Suppressor macrophage treated with lipopolysaccharide for 4 hours (primary cell): ENCODE measurements at places on chromosomes 3 and 15.

- no peak for DNase-seq
These were observed 160.9 kb upstream of the GALNT15 start for GRCh38 chr3:16013568-16013967.

- no peak for DNase-seq
These were observed 30.5 kb downstream of the DNAJB8 start for GRCh38 chr3:128436214-128436613.

DNA sequence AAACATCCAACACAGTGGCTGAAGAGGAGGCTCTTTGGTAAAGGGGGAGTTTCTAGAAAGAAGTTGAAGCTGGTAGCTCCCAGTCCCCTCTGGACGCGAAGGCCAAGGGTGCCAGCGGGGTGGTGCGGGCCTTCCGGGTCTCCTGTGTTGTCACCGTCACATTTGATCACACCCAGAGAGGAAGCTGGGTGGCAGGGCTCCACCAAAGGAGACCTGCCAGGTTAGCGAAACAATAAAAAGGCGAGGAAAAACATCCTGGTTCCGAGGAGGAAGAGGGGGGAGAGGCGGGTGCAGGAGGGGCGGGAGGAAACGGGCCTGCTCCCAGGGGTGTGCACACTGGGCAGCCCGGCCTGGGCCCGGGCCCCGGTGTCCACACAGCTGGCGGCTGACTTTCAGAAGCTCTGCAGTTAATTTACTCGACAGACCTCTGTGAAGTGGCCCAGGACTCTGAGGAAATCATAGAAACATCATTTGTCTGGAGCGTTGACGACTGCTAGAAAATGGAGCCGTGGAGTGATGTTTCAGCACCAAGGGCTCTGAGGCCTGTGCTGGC, 12.1 kb downstream of the HEG1 start:
- no peak for DNase-seq

GRCh38 chr3:14430053-14430452, 27.6 kb downstream of the SLC6A6 start:
- no peak for DNase-seq

DNA sequence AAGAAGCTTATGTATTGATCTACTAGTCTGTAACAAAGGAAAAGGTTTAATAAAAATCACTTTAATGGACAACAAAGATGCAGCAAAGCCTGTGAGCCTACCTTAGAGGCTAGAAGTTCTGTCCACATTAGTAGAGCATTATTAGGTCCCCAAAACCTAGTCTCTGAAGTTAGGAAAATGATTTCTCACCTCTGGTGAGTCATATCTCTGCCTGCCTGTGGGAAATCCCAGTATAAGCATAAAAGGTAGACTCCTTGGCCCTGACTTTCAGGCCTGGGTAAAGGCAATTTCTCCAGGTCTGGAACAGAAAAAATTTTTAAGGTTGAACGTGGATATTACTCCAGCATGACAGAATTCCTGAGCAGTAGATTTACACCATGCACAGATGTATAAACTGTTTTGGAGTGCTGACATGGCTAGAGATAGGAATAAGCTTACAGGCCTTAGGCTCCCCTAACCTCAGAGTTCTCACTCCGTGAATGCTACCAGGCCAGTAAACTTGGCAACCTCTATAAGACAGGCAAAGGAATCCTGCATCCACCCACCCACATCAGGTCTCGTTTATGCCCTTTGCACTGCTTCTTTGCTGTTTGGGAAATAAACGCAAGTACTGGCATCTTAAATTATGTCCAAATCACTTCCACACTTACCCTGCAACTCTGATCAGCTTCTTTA, 104.1 kb downstream of the SERPINI1 start:
- no peak for DNase-seq

DNA sequence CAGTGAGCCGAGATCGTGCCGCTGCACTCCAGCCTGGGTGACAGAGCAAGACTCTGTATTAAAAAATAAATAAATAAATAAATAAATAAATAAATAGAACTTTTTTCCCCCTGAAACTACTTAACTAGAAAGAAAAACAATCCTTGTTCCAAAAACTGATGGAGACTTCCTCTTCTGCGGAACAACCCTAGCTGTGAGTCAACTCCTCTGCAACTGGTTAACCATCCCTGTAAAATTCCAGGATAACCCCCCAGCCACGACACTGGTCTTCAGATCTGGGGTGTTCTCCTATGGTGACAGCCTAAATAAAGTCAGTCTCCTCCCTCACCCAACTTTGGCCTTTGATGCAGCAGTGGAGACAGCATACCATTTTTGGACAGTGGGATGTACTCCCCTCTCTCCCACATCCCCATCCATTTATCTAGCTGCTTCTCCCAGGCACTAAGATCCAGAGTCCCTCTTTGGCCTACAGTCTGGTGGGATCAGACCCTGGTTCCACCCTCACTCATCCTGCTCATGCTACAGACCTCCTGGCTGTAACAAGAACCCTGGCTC, 352.6 kb downstream of the OCA2 start:
- no peak for DNase-seq

- no peak for DNase-seq
These were observed 71.1 kb upstream of the OXTR start for GRCh38 chr3:8840556-8840955.

GRCh38 chr3:25843332-25843731, 53.4 kb downstream of the OXSM start:
- no peak for DNase-seq

- peak; percentile 69 for DNase-seq
These were observed 27.8 kb downstream of the KLHL6 start for GRCh38 chr3:183527428-183528379.

- DNase-seq: no peak
These were observed 83.7 kb downstream of the ETV5 start for GRCh38 chr3:186025161-186025560.

DNA sequence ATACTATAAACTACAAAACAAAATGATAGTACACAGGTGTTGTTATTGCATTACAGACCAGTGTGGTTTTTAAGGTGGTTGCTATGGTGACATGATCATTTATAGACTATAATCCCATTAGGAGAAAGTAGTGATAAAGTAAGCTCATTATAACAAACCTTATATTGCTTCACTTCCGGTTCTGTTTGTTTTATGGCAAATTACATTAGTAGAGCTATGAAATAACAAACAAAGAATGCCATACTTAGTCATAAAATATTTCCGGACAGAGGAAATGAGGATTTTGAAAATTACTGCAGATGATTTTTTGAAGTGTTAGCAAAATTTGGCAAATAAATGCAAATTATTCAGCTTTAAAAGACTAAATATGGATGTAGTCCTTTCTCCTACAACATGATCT, 640.4 kb upstream of the ARPP21 start:
- no peak for DNase-seq

- DNase-seq: no peak
These were observed 283.8 kb downstream of the ZPLD1 start for GRCh38 chr3:102718651-102719050.
